Left lobe of liver (tissue), 2 donors: ENCODE measurements at places on chromosomes 13 and 19. TPM values are rescaled to one million over a fixed set of nuclear protein-coding genes. Genes with fewer than 3 reads are reported as not detected.

Gene MED16
- total RNA-seq, result 36.3 TPM

Gene CDK8
- 7.4 TPM for total RNA-seq

Gene MBD3L2
- not detected for total RNA-seq

Gene STRN4
- total RNA-seq, result 24.1 TPM

Gene ADAMTSL5
- total RNA-seq, result 1.6 TPM

Gene ERICH6B
- total RNA-seq, result not detected

Gene MARK4
- 17.5 TPM for total RNA-seq

Gene MYH14
- total RNA-seq, result 70.5 TPM

Gene ZNF221
- 2.9 TPM for total RNA-seq

Gene BORA
- total RNA-seq, result 1.1 TPM

Gene KIRREL2
- total RNA-seq, result 0.20 TPM

Gene IGFL2
- total RNA-seq, result not detected

Gene PRSS57
- total RNA-seq, result not detected
